Motor neuron (in vitro differentiated cells): ENCODE measurements at places on chromosomes 1 and 21. TPM values are rescaled to one million over a fixed set of nuclear protein-coding genes. Genes with fewer than 3 reads are reported as not detected.

Gene LCE1D
- total RNA-seq: not detected in 2 replicates

Gene FAAH
- 8.3 and 15.7 TPM in 2 replicates for total RNA-seq

Gene BACE2
- 23.6 and 26.4 TPM in 2 replicates for total RNA-seq

Gene GRIK3
- 20.1 and 22.2 TPM in 2 replicates for total RNA-seq

Gene VWA5B1
- 0.21 and 0.23 TPM in 2 replicates for total RNA-seq
